ENCODE measurements at places on chromosomes 1 and 21. TPM values are rescaled to one million over a fixed set of nuclear protein-coding genes. Genes with fewer than 3 reads are reported as not detected.

Gene SAMSN1
- total RNA-seq, result not detected

Gene PCAT6
- total RNA-seq, result 0.89 TPM

Gene FAM3B
- not detected for total RNA-seq

Gene VANGL2
- 1.0 TPM for total RNA-seq

Gene MOB3C
- total RNA-seq, result 4.8 TPM

Gene NBPF10
- 0.30 TPM for total RNA-seq

Gene PIP5K1A
- 46.7 TPM for total RNA-seq

Gene HSD11B1
- total RNA-seq, result 20.5 TPM

Gene CYP4A22
- total RNA-seq, result not detected

Gene LRRC71
- 0.15 TPM for total RNA-seq

Gene SLC9A1
- 10.0 TPM for total RNA-seq

Gene S100A8
- not detected for total RNA-seq

Gene SPSB1
- total RNA-seq, result 8.4 TPM

Gene PEA15
- total RNA-seq, result 71.3 TPM

Gene TXLNA
- total RNA-seq, result 58.0 TPM

Gene NFIA
- 4.5 TPM for total RNA-seq

Gene NBPF6
- not detected for total RNA-seq

Gene AGO1
- total RNA-seq, result 14.1 TPM

Gene CRP
- total RNA-seq, result not detected

Gene DUSP12
- 27.1 TPM for total RNA-seq

Gene TMEM201
- 9.2 TPM for total RNA-seq

Gene C1orf167
- 0.45 TPM for total RNA-seq

Gene LRRC8B
- 4.6 TPM for total RNA-seq

Gene HES2
- 0.15 TPM for total RNA-seq

Gene TOR1AIP2
- total RNA-seq, result 49.9 TPM

Gene CRNN
- not detected for total RNA-seq

Gene CAPZA1
- 190 TPM for total RNA-seq

Gene CCDC27
- total RNA-seq, result not detected
